ENCODE measurements at places on chromosomes 4 and X.

GRCh38 chr4:150318527-150318926, 240.3 kb downstream of the DCLK2 start:
- no peak for DNase-seq

- DNase-seq = no peak
Measured at GRCh38 chr4:157314906-157315305, 94.4 kb downstream of the GRIA2 start.

DNA sequence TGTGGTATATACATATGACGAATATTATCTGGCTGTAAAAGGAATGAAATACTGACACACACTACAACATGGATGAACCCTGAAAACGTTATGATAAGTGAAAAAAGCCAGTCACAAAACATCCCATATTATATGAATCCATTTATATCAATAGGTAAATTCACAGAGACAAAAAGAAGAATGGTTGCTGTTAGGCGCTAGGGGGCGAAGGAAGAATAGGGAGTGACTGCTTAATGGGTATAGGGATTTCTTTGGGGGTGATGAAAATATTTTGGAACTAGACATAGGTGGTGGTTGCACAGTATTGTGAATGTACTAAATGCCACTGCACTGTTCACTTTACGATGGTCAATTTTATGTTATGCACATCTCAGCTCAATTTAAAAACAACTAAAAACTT, 96.4 kb upstream of the EGFL6 start:
- DNase-seq = no peak

DNA sequence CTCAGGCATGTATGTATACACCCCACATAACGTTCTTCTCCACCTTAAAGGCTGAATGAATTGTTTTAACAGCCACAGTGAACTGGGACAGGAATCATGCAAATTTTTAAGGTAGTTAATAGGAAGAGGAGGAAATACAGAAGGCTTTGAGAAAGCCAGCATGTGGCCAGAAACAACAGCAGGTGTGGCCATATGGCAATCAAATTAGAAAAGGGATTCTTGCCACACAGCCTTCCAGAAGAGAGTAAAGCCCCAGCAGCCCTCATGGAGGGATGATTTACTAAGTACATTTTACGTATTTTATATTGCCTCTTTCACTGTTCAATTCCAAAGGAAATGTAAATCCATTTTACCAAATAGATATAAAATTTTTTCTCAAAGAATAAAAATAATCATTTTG, 792.2 kb downstream of the ADGRL3 start:
- DNase-seq = no peak

DNA sequence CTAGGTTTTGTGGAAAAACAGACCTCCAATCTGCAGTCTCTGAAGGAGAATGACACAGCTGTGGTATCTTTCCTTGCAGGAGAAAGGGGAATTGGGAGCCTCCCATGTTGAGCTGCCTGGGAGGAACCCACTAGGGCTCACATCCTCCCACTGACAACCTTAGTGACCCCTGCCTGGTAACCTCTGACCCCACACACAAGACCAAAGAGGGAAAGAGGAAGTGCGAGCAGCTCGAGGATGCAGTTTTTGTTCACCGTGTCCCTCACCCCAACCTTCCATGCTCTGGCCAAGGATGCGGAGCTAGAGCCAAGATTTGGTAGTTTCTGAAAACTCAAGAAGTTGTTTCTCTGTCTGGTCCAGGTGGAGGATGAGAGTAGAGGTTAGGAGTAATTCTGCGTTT, 5.4 kb upstream of the ZXDA start:
- no peak for DNase-seq

DNA sequence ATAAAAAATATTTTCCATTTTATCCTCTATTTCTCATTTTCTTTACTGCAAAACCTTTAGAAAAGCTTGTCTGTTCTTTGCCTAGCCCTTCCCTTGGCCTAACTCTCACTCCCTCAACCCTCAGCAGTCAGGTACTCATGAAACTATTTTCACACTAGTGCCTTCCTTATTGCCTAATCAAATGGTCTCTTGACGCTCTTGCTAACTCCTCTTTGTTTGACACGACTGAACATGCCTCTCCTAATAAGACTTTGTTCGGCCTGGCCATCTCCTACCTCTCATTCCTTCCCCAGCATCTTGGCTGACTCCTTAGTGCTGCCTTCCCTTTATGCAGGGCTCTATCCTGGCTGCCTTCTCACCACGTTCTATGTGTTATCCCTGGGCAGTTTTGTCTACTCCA, 11.1 kb upstream of the LRAT start:
- no peak for DNase-seq

DNA sequence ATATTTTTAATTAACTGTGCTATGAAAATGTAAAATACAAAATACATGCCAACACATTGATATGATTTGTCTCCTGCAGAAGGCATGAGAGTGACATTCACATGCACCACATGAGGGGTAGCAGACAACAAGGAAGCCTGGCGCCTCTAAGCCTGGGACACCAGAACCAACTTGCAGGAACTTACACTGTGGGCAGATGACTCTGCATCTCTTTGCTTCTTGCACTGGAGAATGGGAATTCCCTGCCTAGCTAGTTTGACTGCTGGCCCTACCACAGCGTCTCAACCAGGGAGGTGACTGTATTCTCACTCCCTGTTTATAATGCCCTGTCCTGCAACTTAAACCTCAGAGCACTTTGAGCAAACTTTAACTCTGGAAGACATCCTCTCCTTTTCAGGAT, 40.5 kb downstream of the PAGE2 start:
- DNase-seq = no peak

GRCh38 chrX:133653358-133653757, 238.1 kb upstream of the GPC4 start:
- no peak for DNase-seq

DNA sequence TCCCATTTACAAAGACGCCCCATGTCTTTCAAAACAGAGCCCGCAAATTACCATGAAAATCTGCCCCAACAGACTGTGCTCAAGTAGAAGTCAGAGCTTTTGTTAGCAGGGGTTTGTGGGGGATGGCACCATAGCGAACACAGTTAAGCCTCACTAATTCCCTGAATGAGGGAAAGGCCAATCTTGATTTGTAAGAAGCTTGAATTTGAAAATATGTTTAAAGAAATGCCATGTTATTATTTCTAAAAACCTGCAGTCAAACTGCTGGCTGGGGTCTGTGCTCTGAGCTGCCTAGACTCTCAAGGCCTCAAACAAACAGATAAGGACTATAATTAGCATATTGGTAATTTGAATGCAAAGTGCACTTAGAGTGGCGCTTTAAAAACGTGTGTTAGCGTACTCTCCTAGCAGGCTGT, 9.4 kb upstream of the PAK3 start:
- DNase-seq = no peak

DNA sequence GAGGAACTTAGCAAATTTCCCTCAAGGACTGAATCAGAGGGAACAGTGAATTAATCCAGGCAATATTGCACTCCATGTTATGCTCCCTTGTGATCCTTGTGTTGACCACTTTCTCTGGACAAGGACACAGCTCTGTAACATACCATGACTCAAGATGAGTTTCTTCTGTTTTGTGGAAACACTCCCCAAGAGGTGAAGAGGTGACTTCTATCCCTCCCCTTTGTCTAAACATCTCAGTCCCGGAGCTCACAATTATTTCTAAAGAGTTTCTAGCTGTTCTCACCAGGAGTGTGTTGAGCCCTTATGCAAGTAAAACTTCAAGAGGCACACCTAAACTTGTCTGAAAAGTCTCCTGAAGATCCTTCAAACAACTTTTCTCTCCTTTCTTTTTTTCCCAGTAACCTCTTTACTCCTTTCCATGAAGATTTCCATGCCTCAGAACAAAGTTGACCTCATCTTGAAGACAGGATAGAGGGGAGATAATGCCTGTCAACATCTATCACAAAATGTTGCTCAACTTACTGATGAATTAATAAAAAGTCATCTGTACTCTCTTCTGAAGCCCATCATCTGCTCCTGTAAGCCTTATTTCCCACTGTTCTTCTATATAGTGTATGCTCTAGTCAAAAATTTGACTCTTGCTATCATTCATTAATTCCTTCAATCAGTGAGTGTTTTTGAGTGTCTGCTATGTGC, 429.1 kb downstream of the SPRY1 start:
- no peak for DNase-seq

Measured in CD4-positive, alpha-beta T cell treated with Interleukin-21 for 1 hour (primary cell).